ENCODE measurements at places on chromosomes 5 and 9.

DNA sequence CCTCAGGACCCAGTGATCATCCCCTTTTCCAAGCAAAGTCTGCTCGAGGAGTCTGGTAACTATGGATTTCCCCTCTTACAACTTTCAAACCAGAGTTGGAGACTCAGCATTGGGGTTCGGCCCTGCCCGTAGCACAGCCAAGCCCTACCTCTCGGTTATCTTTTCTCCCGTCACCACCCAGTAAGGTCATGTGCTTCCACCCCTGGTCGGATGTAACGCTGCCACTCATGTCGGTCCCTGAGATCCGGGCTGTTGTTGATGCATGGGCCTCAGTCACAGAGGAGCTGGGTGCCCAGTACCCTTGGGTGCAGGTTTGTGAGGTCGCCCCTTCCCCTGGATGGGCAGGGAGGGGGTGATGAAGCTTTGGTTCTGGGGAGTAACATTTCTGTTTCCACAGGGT is 1.2 kb downstream of the GALT start:
- DNase-seq: no peak

DNA sequence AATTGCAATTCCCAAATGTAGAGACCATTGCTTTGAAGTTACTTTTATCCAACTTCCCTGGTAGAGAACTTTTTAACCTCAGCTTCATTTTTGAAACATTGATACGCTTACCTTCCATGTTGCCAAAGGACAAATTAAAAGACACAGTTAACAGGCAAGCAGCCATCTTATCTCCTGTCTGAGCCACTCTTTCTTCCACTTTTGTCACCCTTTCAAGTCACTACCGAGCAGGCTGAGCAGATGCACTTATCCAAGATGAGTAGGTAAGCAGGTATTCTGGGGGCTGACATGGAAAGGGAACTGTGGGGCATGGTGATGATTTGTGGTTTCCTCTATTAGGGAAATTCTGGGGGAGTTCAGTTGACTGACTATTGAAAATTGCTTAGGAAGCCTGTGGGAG is 66.7 kb downstream of the DOCK2 start:
- no peak for DNase-seq

DNA sequence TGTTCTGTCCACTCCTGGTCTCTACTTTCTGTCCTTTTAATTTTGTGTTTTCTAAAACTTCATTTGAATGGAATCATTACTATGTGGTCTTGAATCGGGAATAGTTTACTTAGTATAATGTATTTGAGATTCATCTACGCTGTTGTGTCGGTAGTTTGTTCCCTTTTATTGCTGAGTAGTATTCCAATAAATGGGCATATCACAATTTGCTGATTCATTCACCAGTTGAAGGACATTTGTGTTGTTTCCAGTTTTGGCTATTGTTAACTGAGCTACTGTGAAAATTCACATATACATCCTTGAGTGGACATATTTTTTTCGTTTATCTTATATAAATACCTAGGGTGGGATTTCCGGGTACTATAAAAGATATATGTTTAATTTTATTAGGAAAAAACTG is 19.5 kb upstream of the PPARGC1B start:
- no peak for DNase-seq

DNA sequence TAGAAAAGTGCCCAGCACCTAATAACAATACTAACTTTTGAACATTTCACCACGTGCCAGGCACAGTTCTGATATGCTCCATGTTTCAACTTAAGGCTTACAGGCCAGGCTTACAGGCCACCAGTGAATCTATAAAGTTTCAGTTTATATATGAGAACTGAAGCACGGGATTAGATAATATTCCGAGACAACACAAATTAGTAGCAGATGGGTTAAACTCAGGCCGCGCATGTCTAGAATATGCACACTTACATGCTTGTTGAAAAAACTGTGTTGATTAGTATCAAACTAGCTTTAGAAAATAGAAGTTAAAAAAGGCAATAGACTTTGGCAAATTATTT is 587.9 kb downstream of the MTRR start:
- no peak for DNase-seq

- no peak for DNase-seq
Measured at GRCh38 chr5:133924221-133924920, 44.1 kb downstream of the C5orf15 start.

DNA sequence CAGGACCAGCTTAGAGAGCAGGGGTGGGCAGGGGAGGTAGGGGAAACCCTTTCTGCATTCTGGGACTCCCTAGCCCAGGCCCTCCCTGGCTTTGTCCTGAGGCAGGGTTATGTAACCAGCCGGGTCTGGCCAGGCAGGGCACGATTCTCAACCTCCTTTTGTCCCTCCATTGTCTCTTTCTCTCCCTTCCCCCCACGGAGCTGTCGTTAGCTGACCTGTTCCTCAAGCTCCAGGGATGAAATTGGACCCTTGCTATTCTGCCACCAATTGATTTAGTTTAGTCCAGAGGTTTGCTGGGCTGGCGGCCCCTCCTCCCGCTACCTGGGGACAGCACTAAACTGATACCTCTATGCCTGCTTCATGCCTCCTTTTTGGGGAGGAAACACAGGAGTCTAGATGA is 9.4 kb upstream of the NDST1 start:
- DNase-seq: no peak

- DNase-seq: no peak
Measured at GRCh38 chr5:158658446-158659230, 441.1 kb downstream of the EBF1 start.

DNA sequence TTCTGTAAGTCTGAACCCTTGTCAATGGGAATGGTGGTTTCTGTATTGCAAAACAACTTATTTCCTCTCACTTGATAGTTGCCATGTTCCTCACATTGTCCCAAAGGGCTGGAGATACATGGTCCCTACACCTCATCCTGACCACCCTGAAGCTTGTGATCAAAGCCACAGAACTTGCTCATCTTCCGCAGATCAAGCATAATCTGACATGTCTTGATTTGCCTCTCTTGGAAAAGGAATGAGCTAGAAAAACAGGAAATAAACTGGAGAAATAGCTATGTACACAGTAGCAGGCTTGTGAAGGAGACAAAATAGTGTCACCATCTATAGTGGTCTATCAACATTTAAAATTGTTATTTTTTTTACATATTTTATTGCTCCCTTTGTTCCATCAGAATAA is 871.9 kb upstream of the C9orf72 start:
- no peak for DNase-seq

DNA sequence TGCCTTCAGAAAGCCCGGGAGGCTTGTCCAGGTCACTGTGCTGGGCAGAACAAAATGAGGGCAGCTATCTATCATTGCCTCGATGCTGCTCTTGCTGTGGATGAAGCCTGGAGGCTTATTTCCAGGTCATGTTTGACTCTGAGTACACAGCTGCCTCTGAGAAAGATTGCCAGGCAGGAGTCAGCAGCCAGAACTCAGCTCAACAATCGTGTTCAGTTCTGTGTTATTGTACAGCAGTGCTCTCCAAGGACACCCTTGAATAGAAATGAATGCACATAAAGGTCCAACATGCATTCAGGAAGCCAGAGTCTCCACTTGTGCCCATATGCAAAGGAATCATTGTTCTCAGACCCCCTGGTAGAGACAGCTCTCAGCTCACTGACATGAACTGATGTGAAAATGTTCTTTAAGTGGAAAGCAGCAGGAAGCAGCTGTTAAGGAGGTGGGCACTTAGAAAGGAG is 61.7 kb upstream of the ZFR start:
- DNase-seq: no peak

DNA sequence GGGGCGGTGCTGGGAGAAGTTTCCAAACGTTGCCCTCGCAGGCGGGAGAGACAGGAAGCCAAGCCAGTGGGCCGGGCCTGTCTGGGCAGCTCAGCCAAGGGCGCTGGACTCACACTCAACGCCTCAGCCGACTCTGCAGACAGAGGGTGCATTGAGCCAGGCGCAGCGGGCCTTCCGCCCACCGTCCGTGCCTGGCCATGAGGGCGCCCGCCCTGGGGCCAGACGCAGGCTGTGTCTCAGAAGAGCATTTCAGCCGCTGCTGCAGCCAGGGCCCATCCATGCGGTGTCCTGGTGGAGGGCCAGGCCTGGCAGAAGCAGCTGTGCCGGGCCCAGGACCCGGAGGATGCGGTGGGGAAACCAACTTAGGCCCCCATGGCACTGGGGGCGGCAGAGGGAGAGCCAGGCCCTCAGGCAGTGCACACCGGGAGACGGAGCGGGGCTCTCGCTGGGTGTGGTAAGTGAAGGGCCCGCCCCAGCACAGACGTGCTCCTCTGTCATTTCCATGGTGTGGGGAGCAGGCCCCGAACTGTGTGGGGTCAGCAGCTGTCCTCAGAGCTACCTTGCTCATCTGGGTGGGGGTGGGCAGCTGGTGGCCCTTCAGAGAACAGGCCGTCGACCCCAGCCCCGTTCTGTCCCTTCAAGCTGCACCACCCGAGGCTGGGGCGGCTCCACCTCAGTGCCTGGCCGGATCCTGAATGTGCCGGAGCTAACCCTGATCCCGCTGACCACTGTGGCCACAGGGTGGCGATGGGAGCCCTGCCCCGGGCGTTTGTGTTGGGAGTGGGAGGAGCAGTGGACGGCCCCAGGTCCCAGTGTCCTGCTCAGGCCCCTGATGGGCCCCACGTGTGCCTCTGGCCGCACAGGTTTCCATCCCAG is 18.0 kb downstream of the DNLZ start:
- no peak for DNase-seq

DNA sequence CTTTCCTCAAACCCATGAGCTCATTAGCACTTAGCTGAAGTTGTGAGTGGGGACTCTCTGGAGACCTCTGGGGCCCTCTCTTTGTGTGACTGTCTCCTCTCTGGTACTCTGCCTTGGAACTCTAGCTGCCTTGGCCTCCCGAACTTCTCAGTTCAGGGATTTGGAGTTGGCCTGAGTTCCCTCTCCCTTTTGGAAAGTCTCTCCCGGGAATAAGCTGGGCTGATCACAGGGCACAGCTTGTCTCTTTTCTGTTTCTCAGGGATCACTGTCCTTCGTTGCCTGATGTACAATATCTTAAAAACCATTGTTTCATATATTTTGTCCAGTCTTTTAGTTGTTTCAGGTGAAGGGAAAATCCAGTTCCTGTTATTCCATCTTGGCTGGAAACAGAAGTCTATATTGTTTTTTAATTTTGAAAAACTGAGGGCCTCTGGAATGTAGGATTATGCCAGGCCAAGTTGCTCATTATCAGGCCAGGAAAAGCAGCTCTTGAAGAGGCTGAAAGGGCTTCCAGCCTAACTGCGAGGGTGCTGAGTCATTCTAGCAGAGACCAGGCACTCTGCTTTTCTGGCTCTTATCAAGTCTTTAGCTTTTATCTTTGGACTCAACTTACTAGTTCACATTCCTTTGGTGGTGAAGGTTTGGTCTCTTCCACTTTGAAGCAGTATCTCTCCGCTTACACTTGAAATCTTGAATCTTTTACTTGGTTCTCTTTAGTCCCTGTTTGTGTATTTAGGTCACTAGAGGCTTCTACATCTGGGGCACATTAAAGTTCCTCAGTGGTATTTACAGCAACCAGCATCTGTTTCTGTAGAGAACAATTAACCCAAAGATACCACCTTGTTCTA is 8.4 kb upstream of the RGS3 start:
- DNase-seq: no peak

GRCh38 chr5:179959641-179960040 is 51.9 kb upstream of the TBC1D9B start:
- DNase-seq: no peak

DNA sequence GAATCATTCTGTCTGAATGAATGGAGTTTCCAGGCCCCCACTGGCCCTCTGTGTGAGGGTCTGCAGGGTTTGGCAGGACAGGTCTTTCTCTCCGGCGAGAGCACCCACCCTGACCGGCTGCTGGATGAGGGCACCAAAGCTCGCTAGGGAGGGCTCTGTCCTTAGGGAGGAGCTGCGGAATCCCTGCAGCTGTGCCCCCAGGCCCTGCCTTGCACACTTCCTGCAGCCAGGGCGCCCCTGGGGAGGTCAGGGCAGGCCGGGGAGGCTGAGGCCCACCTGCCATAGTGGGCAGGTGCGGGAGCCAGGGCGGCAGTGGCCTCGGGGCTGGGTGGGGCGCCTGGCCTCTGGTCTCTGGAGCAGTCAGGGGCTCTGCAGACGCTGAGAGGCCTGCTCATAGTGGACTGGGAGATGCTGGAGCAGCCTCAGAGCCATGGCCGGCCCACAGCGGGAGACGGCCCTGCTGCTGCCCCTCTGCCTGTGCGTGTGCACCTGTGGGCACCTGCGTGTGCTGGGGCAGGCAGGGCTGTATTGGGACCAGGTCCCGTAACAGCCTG is 36.1 kb downstream of the EXOC3 start:
- DNase-seq: no peak

GRCh38 chr5:83069096-83069799 is 7.9 kb downstream of the TMEM167A start:
- no peak for DNase-seq

- DNase-seq: no peak
Measured at GRCh38 chr5:178078197-178079010, 34.9 kb upstream of the N4BP3 start.

- DNase-seq: no peak
Measured at GRCh38 chr5:96391921-96392320, 41.1 kb downstream of the PCSK1 start.

DNA sequence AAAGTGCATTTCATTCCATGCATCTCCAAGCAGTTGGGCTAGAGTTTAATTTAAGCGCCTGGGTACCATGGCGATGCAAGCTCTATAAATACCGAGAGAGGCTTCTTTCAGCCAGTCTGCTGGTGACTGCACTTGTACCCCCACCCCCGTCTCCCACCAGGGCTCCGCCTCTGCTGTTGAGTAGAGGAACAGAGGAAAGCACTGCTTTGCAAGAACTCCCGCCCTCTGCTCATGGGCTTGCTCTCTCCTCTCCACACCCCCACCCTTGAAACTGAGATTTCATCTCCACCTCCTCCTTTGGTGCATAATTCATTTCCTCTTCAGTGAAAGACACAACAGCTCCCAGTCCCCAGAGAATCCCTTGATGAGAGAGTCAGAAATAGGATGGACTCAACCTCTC is 5.1 kb upstream of the WWC1 start:
- no peak for DNase-seq

GRCh38 chr5:146240951-146241350 is 37.5 kb downstream of the RBM27 start:
- DNase-seq: no peak

DNA sequence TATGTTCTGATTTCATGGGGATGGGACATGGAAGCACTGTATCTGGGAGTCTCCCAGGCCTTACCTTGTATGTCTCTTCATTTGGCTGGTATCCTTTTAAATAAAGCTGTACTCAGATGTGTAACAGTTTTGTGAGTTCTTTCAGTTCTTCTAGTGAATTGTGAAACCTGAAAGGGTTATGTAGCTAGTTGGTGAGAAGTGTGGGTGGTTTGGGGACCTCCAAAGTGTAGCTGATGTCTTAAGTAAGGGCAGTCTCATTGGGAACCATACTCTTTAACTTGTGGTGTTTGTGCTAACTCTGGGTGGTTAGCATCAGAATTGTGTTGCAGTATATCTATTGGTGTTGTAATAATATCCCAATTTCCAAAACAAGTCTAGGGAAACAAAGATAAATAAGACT is 166.9 kb upstream of the CCNH start:
- DNase-seq: no peak

DNA sequence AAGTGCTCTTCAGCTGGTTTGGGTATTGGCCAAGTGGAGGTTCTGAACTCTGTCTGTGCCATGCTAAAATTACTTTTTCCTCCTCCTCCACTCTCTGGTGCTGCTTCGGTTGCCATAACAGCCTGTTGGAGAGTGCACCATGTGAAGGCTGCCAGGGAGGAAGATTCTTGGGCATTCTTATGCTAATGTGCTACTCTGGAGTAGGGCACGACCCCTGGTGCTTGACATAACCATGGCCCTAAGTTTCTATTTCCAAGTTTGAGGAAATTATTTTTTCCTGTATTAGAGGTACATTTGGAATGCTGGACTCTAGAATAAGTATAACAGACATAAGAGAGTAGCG is 111.6 kb downstream of the ARHGAP26 start:
- DNase-seq: no peak

GRCh38 chr5:16659536-16659935 is 42.7 kb upstream of the RETREG1 start:
- no peak for DNase-seq

All from stimulated activated CD8-positive, alpha-beta memory T cell treated with anti-CD3 and anti-CD28 coated beads, Interleukin-4, amount 100 ng/mL, for 1 hour (primary cell).